ENCODE measurements at places on chromosomes 3 and 15. TPM values are rescaled to one million over a fixed set of nuclear protein-coding genes. Genes with fewer than 3 reads are reported as not detected.

- DNase-seq: no peak
Measured at GRCh38 chr15:40080104-40080503, 28.6 kb downstream of the BMF start.

GRCh38 chr15:72379856-72380430 lies 4.1 kb upstream of the HEXA start:
- DNase-seq: no peak

SLC24A5 gene
- not detected for polyA plus RNA-seq

DNA sequence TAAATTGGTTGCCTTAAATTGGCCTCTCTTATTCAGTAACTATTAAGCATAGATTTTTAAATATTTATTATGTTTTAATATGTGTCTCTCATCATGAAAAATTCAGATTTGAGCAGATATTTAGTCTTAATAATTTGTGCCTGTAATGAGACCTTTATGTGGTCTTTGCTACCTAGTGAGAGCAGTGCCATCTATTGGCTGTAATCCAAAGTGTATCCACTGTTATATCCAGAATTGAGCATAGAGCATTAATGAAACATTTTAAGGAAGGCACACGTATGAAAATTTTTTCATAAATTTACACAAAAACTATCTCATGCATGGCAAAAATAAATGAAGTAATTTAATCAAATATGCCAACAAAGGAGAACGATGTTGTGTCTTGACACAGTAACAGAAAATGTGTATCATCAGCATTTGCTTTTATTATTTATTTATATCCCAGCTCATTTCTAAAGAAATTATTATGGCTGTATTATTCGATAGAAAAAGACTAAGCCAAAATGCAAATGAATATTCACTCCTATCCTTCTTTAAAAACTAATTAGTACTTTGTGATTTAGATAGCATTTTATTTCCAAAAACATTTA lies 203.5 kb downstream of the RSRC1 start:
- no peak for DNase-seq

DNA sequence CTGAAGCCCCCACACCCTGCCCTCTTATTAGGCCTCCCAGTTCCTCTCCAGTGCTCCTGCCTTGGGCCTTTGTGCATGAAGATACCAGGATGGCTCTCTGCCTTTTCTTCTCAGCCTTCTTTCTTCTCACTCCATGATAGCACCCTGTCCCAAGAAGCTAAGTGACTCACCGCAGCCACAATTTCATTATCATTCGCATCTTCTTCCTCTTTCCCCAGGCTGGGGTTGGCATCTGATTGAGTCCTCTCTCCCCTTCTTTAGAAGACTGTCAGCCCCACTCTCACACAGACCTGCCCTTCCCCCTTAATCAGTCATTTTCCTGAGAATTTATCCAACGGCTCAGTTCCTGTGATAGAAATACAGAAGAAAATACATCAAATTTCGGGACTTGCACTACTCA lies 102.0 kb downstream of the STAC start:
- DNase-seq: no peak

GRCh38 chr3:193387596-193387995 lies 9.0 kb upstream of the ATP13A5 start:
- DNase-seq: no peak

- DNase-seq: no peak
Measured at GRCh38 chr3:16467393-16467792, 46.1 kb downstream of the RFTN1 start.

- no peak for DNase-seq
Measured at GRCh38 chr3:56975567-56975966, 84.9 kb upstream of the SPATA12 start.

GRCh38 chr3:195194559-195195206 lies 76.3 kb downstream of the XXYLT1 start:
- DNase-seq: no peak

- no peak for DNase-seq
Measured at GRCh38 chr15:73717802-73718201, 33.6 kb downstream of the CD276 start.

ASB14 gene
- polyA plus RNA-seq: not detected

- no peak for DNase-seq
Measured at GRCh38 chr15:35145336-35145735, 60.2 kb upstream of the NANOGP8 start.

ZKSCAN7 gene
- polyA plus RNA-seq: 5.7 TPM

- DNase-seq: no peak
Measured at GRCh38 chr3:45761831-45762230, 34.5 kb downstream of the SLC6A20 start.

DNA sequence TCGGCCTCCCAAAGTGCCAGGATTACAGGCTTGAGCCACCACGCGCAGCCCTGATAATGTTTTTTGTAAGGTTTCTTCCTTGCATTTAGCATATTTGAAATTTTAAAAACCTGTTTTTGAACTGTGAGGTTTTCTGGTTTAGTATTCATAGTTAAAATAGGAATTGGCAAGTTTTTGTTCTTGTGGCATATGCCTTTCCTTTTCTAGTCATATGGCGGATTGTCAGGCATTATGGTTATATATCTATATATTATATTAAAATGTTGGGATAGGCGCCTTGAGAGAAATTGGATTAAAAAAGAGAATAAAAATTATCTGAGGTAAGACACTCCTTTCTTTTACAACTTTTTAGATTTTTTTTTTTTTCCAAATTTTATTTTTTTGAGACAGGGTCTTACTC lies 28.4 kb downstream of the FXR1 start:
- DNase-seq: no peak

GRCh38 chr3:26280517-26280916 lies 342.1 kb upstream of the LRRC3B start:
- no peak for DNase-seq

LIPH gene
- polyA plus RNA-seq: 0.02 TPM

- no peak for DNase-seq
Measured at GRCh38 chr3:10732292-10732691, 83.7 kb upstream of the SLC6A11 start.

DNA sequence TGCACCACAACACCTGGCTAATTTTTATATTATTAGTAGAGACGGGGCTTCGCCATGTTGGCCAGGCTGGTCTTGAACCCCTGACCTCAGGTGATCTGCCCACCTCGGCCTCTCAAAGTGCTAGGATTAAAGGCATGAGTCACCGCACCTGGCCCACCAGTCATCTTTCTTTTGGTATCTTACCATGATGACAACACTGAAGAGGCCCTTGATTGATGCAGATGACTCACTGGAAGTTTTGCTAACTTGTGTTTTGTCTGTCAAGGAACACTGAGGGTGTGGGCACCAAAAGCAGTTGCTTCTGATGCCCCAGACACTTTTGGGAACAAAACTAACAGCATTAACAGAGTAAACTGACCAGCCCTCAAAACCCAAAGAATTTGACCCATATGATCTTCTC lies 88.3 kb downstream of the MYO5A start:
- DNase-seq: no peak

GRCh38 chr3:195999896-196000295 lies 82.0 kb downstream of the TFRC start:
- no peak for DNase-seq

Measured in AG04450 (cell line).